Stimulated activated CD4-positive, alpha-beta T cell treated with anti-CD3 and anti-CD28 coated beads, Interleukin-15, amount 100 ng/mL, for 48 hours (primary cell): ENCODE measurements at places on chromosomes 6 and 20.

- DNase-seq: no peak
Observed at GRCh38 chr6:149181304-149181703, 136.2 kb upstream of the TAB2 start.

GRCh38 chr6:69061066-69061465 lies 426.0 kb downstream of the ADGRB3 start:
- DNase-seq: no peak

- no peak for DNase-seq
Observed at GRCh38 chr6:1798303-1798964, 188.7 kb downstream of the FOXC1 start.

GRCh38 chr6:165818200-165818599 lies 155.2 kb upstream of the PDE10A start:
- no peak for DNase-seq

DNA sequence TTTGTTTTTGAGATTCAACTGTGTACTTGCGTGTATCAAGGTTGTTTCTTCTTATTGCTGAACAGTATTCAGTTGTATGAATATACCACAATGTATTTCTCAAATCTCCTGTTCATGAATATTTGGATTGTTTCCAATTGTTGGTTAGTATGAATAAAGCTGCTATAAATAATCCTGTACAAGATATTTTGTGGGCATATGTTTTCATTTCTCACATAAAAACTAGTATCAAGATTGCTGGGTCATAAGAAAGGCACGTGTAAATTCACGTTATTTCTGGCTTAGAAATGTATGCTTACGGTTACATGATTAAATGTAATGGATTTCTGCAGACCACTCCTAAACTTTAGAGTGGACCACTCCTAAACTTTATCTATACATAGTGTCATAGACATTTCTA lies 96.6 kb downstream of the BTBD3 start:
- no peak for DNase-seq

DNA sequence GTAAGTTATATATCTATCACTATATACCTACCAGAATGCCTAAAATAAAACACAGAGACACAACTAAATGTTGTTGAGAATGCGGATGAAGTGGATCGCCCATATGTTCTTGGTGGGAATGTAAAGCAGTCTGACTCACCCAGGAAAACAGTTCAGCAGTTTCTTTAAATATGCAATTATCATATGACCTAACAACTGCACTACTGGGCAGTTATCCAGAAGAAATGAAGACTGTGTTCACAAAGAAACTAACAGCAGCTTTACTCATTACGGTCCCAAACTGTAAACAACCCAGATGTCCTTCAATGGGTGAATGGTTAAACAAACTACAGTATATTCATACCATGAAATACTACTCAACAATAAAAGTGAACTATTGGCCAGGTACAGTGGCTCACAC lies 14.3 kb upstream of the ZC3H12D start:
- no peak for DNase-seq

DNA sequence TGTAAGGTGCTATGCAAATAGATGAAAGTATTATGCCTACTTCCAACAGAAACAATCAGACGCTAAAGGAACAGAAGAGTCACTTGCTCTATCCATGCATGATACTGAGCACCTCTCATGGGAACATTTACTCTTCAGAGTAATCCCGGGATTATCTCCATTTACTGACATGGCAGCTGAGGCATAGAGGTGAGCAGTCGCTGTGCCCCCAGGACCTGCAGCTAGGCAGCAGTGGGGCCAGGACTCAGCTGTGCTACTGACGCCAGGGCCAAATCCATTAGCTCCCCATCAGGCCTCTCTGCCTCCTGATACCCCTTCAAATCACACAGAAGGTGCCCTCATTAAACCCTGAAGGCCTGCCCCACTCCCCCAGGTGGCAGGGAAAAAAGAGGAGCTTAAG lies 51.9 kb downstream of the TRAM2 start:
- no peak for DNase-seq
